CD14-positive monocyte (primary cell): ENCODE measurements at places on chromosomes 12 and 14.

DNA sequence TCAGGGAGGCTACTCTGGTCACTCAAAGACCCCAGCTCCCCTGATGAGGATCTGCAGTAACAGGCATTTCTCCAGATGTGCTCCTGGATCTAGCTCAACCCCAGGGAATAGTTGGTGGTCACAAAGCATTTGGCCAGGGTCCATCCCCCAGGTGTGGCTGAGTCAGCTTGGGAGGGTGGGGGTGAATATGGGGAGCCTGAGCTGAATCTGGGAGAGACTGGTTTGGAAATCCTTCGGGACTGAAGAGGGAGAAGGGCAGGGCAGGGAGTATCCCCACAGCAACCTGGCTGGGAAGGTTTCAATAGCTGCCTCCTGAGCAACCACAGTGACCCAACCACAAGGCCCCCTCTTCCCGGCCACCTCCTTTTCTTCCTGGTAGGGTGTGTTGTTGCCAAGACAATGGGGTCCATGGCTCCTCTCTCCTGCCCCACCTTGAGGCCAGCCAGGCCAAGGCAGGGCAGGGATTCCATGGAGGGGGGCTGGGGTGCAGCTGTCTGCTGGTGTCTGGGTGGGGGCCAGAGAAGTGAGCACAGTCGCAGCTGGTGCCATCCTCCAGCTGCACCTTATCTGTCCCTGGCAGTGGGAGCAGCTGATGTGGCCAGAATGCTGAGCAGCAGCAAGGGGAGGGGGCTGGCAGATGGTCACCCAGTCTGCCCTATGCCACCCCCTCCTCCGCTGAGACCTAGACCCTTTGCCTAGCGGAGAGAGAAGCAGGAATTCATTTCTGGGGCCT, 5.5 kb downstream of the ASIC1 start:
- DNase-seq = no peak

DNA sequence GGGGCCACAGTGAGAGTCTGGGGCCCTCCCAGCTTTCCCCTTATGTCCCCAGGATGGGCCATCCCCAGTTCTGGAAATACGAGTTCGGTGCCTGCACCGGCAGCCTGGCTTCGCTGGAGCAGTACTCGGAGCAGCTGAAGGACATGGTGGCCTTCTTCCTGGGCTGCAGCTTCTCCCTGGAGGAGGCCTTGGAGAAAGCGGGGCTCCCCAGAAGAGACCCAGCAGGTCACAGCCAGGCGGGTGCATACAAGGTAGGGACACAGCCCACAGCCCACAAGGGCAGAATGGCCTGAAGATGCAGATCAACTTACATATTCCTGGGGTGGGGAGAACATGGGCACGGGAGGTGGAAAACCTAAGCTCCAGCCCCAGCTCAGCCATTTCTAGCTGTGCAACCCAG, 56.1 kb downstream of the DGLUCY start:
- DNase-seq = no peak

DNA sequence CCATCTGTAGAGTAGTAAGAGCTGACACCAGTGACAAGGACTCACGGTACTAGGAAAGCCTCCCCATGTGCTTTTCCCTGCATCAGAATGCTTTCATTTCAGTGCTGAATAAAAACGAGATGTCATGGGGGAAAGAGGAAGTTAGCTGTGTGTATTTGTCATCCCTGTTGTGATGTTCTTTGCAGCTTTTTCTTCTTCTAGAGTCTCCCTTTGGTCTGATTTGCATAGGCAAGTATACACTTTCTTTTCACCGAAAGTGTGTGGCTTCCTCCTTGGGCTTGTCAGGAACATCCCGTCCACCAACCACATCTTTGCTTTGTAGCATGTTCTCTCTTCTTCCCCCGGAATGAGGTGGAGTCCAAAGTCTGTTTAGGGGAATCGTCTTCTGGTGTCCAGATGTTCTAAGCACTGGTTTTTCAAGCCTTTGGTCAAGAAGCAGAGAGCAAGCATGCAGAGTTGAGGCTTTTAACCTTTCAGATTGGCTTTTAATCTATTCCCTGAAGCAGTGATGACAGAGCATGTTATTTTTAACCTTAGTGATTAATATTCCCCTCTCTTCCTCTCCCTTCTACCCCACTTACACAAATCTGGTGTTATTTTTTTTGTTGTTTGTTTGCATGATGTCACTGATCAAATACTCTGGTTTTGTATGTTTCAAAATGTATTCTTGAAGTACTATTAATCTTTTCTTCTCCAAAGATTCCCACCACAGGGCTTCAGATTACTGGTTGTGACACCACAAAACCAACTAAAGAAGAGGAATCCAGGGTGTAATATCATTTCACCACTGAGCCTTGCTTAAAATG, 163.4 kb downstream of the SAMD4A start:
- DNase-seq = peak; percentile 78

GRCh38 chr14:97802430-97803373, 1005.5 kb downstream of the VRK1 start:
- no peak for DNase-seq

DNA sequence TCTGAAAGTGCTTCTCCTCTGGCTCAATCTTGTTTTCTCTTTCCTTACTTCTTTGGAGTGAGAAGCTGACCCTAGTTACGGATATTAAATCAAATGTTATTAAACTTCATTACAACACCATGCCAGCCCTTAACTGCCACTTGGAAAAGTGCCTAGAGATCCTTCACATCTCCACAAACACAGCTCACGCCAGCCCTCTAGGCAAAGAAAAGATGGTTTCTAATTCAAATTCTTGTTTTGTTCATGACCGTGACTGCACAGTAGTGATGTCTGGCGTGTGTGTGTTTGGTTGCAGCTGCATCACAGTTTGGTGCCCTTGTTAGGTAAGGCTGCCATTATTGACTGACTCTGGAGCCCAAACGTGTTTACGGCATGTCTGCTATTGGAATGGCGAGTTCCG, 113.0 kb downstream of the BEGAIN start:
- no peak for DNase-seq

DNA sequence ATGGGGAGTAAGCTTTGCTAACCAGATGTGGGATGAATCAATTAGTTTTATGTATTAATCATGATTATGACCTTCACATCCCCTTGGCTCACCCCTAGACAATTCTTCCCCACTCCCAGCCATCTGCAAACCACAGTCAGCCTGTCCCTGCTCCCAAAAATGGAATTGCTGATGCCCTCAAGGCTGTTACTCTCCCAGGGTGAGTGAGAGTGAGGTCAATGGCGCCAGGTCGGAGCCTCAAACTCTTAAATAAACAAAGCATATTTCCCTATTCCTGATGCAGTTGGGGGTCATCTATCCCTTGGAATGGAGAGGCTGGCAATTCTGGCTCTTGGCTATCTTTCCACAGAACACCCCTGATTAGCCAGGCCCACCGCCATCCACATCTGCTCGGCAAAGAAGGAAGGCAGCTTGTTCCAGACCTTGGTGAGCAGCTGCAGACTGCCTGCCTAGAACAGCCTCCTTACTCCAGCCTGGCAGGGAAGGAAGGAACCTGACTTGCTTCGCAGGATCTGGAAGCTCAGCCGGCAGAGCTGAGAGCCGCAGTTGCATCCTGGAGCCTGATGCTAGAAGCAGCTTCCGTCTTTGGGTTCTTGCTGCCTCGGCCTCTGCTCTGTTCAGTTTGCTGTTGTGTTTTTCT, 57.0 kb downstream of the SMUG1 start:
- DNase-seq = no peak

- DNase-seq = no peak
Measured at GRCh38 chr12:71804505-71804904, 35.1 kb upstream of the TBC1D15 start.

DNA sequence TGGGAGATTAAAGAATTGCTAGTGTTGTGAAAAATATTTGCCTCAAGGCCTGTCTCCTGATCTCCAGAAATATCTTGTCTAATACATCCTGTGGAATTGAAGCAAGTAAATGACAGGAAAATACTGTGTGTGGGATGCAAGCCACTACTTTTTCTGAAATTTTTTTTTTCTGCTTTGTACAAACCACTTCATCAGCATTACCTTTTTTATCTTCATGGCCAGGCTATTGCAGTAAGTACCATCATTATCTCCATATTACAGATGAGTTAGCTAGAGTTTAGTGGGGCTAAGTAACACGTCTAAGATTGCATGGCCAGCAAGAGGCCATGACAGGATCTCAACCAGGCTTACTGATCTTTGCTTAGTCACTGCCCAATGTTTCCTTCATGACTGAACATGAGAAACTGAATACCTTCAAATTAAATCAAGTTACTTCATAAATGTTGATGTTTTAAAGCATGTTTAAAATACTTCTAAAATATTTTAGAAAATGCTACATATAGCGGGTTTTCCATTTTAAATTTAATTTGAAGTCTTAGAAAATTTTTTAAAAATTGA, 273.7 kb downstream of the SLC6A15 start:
- no peak for DNase-seq
